NCI-H1105 treated with DMSO at 0.1 percent for 48 hours (cell line): ENCODE measurements at places on chromosomes 6 and 20.

- DNase-seq = no peak
These were observed 6.2 kb downstream of the TMEM242 start for GRCh38 chr6:157316871-157317814.

GRCh38 chr6:44254191-44255104 is 2.9 kb downstream of the SLC35B2 start:
- no peak for DNase-seq

DNA sequence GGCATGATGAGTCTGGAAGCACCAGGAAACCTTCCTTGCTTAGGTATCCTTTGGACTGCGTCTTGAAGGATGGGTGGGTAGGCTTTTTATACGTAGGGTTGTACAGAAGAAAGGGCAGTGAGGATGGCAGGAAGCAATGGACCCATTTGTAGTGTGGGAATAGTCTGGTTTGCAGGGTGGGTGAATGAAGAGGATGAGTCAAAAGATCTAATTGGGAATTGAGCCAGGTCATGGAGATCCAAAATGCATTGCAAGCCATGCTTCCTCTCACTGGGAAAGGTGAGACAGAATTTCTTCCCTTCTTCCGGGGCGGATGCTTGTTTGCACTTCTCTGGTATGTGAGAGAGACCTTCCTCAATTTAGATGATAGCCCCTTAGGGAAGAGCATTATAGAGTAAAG is 10.1 kb upstream of the BTBD3 start:
- DNase-seq = no peak

GRCh38 chr6:116090251-116090650 is 10.4 kb upstream of the NT5DC1 start:
- no peak for DNase-seq

GRCh38 chr20:48706116-48706656 is 121.6 kb downstream of the PREX1 start:
- no peak for DNase-seq

- DNase-seq = no peak
These were observed 64.8 kb downstream of the IBTK start for GRCh38 chr6:82182756-82183155.
